ENCODE measurements at places on chromosomes 4 and X. TPM values are rescaled to one million over a fixed set of nuclear protein-coding genes. Genes with fewer than 3 reads are reported as not detected.

DNA sequence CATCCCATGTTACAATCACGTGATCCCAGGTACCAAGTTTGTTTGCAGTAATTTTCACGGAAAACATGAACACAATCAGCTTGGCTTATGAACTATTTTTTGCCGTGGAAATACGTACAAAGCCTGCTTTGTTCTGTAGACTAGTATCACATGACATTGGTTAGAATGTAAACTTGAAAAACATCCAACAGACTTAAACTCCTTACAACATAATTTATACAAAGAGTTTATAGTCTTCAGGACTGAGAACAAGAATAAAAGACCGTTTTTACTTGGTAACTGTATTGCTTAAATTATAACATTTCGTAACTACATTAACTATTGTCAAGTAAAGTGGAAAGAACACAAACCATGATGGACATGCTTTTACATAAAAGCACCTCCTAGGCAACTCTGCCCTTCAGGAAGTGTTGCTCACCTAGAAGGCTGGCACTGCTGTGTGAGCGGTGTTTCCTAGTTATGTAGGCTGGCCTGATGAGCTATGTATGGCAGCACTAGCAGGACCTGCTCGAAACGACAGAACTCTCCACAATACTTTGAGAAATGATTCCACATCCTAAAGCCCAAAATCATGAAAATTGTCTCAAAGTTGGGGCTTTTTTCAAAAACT lies 41.8 kb upstream of the WDR1 start:
- peak; percentile 16 for DNase-seq

DNA sequence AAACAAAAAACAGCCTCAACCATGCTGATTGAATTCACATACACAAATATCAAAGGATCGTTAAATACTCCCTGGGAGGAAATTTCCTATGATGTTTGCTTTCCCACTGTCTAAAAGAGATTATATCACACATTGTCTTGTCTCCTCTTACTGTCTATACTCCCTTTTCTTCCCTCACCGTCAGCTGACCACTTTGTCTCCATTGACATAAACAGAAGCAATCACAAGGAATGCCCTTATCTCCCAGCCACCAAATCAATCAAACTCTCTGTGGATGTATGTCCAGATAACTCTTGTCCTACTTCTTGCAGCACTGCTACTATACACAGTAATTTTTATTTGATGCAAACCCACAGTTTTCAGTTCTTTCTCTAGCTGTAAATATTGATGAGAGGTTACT lies 12.2 kb upstream of the NUDT9 start:
- peak; percentile 67 for DNase-seq

DNA sequence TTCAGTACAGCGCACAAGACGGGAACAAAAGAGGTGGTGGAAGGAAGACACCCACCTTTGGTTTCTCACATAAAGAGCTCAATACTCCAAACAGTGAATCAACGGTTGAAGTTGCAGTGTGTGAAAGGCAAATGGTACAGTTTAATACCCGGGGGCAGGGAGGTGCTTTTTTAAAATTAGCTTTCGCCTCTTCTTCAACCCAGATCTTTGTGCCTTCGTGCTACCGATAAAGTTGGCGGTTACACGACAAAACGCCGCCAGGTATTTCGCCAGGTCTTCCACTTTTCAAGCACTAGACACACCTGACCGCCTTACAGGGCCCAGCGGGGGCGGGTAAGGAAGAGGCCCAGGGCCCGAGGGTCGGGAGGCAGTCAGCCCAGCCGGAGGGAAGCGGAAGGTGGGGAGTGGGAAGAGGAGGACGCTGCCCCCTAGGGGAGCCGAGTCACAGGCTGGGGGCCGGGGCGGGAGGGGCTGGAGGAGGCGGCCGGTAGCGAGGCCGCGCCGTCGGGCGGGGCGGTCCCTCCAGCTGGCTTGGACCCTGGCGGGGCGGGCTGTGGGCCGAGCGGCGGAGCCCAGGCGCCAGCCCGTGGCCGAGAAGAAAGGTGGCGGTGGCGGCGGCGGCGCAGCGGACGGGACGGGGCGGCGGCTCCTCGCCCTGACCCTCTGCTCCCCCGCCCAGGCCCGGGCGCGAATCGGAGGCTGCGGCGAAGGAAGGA lies 16.0 kb downstream of the UTP3 start:
- DNase-seq, result peak; percentile 67

FAM47A gene
- not detected for total RNA-seq

NDUFB11 gene
- 94.8 TPM for total RNA-seq

DNA sequence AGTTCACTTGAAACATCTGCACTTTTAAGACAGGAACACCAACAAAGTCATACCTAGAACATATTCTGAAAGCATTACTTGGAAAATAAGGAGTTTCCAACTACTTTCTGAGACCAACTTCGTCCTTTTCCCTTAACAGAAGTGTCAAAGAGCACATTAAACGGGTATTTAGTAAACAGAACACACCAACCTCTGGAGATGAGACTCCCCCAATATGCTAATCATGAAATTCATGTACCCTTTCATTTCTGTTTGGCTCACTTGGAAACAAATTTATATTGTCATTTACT lies 69.2 kb downstream of the NOCT start:
- DNase-seq, result peak; percentile 2

- DNase-seq, result no peak
Observed at GRCh38 chrX:12013211-12013618, 125.1 kb upstream of the FRMPD4 start.

DGKK gene
- total RNA-seq, result 43.2 TPM

DCAF8L1 gene
- total RNA-seq, result not detected

GRCh38 chr4:125131891-125132680 lies 182.7 kb upstream of the FAT4 start:
- DNase-seq, result no peak

TLR3 gene
- total RNA-seq, result 0.07 TPM

- DNase-seq, result no peak
Observed at GRCh38 chr4:76943790-76944189, 5.8 kb upstream of the SEPTIN11 start.

- DNase-seq, result no peak
Observed at GRCh38 chr4:74433043-74433442, 11.9 kb upstream of the AREG start.

TMEM144 gene
- total RNA-seq, result 10.5 TPM

DNA sequence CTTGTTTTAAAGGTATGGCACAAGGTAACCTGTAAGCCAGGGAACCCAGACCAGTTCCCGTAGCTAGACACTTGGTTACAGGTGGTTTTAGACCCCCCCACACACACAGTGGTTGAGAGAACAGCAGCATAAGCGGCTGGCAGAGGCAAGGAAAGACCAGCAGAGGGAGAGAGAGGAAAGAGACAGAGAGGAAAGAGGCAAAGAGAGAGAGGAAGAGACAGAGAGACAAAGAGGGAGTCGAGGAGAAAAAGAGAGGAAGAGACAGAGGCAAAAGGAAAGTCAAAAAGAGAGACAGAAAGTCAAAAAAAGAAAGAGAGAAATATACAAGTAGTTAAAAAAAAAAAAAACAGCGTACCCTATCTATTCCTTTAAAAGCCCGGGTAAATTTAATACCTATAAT lies 19.5 kb upstream of the PCSK1N start:
- peak; percentile 25 for DNase-seq

VEGFD gene
- 0.27 TPM for total RNA-seq

GRCh38 chrX:83326539-83326938 lies 181.6 kb upstream of the POU3F4 start:
- DNase-seq, result no peak

SHROOM4 gene
- total RNA-seq, result 0.15 TPM

GRCh38 chr4:25578432-25578831 lies 77.2 kb upstream of the SLC34A2 start:
- DNase-seq, result no peak

DNA sequence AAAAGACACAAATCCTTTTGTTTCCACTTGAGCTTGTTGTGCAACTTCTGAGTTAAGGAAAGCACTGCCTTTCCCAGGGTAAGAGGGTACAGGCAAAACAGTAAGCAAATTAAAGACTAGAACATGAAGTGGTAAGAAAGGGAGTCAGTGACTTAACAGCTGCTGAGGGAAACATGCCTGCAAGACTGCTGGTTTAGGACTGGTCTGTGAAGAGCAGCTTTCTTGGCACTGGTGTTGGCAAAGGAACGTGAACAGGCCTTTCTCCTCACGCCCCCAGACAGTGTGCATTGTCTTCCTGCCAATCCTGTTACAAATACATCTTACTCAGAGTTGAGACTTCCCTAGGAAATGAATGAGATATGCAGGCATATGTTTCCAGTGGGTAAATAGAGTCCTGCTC lies 2.6 kb downstream of the LHFPL1 start:
- no peak for DNase-seq

GUCY1A1 gene
- total RNA-seq, result not detected

DNA sequence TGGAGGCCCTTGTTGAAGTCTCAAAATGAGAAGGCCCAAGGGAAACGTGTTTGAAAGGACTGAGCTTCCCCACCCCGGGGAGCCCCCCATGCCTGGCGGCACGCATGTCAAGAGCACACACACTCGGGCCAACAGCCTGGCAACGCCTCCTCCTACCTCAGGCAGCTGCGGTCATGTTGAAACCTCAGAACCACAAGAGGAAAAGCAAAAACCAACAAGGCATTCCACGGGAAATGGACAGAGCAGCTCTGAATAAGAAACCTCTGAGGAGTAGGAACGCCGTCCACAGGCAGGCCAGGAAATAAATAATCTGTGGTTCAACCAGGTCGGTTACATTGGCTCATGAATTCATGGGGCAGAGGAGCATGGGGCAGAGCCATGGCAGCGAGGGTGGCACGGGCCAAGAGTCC lies 95.7 kb upstream of the AFAP1 start:
- DNase-seq, result no peak

GRCh38 chr4:144181391-144181790 lies 40.9 kb upstream of the GYPA start:
- no peak for DNase-seq

DNA sequence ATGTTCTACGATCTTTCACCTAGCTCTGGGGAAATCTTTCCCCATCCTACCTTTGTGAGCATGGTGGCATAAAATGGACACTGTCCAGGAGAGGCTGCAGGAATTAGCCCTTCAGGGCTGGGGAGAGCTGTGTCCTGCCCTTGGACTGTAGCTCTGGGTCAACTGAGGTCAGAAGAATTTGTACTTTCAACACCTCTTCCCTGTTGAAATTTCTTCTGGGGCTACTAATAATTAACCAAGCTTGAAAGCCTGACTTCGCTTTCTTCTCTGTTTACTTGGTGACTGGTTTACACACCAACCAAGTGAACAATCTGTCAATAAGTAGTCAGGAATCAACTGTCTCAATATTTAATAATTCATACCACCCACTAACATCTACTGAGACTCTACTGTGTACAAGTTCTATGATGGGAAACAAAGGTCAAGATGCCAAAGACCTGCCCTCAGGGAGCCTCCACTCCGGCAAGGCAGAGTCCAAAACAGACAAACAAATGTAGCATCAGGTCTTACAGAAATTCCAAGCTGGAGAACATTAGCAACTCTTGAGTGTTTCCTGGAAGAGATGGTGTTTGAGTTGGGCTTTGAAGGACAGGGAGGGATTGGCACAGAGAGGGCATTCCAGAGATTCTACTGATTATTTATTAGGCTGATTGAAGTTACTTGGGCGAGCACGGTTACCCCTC lies 113.1 kb downstream of the ENPP6 start:
- DNase-seq, result peak; percentile 89

Data from HepG2 (cell line).